ENCODE measurements at places on chromosomes 3 and 15.
A peak's percentile ranks its signal among the peaks of the same experiment; 100 is the strongest.

DNA sequence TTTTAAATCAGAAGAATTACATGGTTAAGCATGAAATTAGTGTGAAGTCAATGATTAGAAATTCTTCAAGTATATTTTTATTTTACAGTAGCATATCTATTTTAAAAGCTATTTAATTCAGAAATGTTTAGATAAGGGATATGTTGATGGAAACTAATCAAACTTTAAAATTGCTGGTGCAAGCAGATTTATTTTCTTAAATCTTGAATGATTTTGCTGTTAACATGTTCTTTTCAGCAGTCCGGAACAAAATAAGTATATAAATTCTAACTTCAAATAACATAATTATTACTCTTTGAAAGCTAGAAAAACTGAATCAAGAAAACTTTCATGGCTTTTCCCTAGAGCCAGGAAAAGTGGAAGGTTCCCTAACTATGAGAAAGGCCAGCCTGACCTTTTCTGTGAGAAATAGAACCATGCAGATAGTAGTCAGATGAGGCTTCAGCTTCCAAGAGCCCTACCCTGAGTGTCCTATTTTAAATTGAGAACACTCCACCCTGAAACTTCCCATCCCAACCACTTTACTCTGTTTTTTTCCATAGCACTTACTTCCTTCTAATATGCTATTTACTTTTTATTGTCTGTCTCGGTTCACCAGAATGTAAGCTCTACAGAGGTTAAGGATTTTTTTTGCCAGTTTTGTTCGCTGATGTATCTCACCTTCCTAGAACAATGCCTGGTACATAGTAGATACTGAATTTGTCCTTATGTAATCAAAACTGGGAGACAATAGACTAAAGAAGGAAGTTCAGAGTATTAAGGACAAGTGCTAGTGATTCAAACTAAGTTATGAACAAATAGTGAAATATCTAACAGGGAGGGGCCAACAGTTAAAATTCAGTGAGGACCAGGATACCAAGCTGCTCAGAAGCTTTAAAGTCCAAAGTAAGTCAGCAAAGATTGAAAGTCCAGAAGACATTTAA lies 66.8 kb downstream of the CD200R1L start:
- no peak for DNase-seq

DNA sequence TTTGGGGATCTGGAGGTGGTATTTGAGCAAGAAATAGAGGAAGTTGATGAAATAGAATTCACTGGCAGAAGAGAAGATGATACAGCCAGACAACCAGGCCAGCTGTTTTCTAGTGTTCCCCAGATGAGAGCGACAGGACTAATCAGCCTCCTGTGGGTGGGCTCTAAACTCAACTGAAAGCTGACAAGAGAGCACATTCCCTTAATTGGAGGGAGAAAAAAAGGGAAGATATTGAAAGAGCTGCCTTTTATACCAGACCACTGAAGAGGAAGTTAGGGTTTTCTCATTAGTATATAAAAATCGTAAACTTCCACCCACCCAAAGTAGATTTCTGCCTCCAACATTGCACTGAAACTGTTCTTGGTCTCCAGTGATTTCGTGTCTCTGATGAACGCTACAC lies 6.5 kb upstream of the TM4SF19 start:
- DNase-seq, result no peak

GRCh38 chr3:5476403-5476802 lies 288.9 kb downstream of the EDEM1 start:
- no peak for DNase-seq

GRCh38 chr3:63395960-63396359 lies 117.9 kb downstream of the SYNPR start:
- no peak for DNase-seq

DNA sequence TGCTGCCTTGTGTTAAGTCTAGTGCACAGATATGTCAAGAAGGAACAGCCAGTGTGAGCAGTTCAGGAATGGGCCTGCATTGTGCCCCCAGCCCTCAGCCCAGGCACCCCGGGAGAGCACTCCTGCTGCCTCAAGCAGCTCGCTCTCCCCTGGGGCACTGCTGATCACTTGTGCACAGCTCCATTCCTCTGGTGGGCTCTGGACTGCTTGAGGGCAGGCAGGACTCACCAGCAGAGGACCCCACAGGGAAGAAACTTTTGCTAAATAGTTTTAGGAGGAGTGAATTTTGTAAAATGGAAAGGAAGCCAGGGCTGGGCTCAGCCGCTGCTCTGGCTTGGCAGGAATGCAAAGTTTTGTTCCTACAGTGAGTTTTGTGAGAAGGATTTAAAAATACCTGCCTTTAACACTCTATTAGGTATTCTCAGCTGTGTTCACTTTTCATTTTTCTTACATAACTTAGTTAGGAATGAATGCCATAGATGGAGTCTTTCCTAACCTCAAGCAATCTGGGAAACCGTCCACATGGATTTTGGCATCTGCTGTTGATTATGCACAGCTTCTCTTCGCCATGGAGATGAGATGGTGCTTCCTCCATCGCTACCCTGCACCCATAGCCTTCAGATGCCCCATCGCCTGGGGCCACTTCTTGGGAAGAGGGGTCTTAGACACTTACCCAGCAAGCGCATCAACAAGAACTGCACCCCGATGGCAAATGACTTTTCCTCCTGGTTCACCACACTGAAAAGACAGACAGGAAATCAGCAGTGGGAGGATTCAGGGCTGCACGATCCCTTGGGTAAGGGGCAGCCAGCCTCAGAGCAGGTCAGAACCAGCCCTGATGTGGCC lies 42.3 kb upstream of the RAB6B start:
- peak; percentile 65 for DNase-seq

GRCh38 chr3:37198547-37198946 lies 24.2 kb upstream of the LRRFIP2 start:
- no peak for DNase-seq

GRCh38 chr15:60571008-60571420 lies 92.1 kb upstream of the ICE2 start:
- no peak for DNase-seq

GRCh38 chr3:142210144-142210543 lies 15.2 kb downstream of the GK5 start:
- peak; percentile 27 for DNase-seq

GRCh38 chr3:193857996-193858395 lies 265.0 kb downstream of the OPA1 start:
- no peak for DNase-seq

DNA sequence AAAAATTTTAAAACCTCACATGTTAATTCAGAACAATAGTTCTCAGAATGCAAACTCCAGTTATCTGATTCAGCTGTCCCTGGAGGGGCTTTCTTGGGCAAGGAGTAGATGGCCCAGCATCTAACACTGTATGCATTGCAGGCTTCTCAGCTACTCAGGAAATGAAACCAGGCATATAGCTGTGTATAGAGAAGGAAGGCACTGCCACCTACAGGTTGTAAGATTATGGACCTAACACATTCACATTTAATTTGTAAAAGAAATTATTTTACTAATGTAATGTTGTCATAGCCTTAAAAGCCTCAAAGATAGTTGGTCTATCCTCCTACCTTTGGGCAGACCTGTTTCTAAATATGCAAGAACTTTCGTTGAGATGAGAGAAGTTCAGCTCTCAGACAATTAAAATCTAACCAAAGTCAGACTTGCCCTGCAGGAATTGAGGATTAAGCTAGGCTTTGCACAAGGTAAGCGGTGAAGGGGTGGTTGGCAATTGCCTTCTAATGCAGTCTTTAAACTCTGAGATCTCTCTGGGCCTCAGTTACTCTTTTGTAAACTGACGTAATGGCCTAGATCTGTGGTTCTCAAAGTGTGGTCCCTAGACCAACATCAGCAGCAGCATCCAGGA lies 132.8 kb upstream of the SLC24A5 start:
- peak; percentile 89 for DNase-seq

DNA sequence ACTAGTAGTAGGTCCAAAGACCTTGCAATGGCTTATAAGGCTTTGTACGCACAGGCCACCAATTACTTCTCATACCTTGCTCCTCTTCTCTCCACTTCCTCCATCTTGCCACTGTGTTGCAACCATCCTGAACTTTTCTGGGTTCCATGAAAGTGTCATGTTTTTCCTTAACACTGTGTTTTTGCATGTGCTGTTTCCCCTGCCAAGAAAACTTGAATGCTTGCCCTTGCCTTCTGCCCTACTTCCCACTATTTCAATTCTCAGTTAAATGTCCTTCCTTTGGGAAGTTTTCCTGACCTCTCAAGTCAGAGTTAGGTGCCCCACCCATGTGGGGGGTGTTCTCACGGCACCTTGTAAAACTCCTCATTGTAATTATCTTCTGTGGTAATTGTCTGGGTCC lies 182.8 kb downstream of the THRB start:
- DNase-seq, result no peak

DNA sequence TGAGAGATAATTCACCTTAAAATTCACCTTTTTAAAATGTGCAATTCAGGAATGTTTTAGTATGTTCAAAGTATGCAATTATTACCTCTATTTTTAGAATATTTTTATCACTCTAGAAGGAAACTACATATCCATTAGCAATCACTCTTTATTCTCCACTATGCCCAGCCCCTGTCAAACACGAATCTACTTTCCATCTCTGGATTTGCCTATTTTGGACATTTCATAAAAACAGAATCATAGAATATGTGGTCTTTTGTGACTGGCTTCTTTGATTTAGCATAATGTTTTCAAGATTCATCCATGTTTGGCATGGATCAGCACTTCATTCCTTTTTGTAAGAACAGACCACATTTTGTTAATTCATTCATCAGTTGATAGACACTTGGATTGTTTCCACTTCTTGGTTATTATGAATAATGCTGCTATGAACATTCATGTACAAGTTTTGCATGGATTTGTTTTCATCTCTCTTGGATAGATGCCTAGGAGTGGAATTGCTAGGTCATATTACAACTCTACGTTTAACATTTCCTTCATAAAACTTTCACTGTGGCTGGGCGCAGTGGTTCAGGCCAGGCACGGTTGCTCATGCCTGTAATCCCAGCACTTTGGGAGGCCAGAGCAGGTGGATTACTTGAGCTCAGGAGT lies 12.7 kb downstream of the HMCES start:
- no peak for DNase-seq

DNA sequence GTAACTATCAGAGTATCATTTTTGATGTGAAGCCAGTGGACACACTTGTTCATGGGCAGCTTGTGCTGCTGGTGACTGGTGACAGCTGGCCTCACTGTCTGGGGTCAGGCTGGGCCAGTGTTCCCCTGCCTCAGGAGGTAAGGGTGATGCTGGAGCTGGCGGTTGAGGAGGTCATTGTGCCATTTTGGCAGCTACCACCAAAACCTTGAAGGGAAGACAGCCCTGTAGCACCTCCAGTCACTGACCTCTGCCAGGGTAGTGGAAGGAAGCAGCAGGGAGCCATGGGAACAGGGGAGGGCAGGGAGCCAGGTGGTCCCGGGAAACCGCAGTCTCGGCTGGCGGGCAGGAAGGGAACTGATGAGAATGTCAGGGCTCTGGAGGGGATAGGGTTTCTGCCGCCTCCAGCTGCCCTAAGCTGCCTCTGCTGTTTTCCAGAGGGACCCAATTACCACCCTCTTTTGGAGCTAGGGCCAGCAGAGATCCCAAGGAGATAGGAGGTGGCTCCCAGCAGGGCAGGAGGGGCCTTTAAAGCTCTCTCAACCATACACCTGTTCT lies 24.8 kb downstream of the FOXL2NB start:
- no peak for DNase-seq

GRCh38 chr15:49827311-49827710 lies 206.5 kb downstream of the DTWD1 start:
- no peak for DNase-seq

DNA sequence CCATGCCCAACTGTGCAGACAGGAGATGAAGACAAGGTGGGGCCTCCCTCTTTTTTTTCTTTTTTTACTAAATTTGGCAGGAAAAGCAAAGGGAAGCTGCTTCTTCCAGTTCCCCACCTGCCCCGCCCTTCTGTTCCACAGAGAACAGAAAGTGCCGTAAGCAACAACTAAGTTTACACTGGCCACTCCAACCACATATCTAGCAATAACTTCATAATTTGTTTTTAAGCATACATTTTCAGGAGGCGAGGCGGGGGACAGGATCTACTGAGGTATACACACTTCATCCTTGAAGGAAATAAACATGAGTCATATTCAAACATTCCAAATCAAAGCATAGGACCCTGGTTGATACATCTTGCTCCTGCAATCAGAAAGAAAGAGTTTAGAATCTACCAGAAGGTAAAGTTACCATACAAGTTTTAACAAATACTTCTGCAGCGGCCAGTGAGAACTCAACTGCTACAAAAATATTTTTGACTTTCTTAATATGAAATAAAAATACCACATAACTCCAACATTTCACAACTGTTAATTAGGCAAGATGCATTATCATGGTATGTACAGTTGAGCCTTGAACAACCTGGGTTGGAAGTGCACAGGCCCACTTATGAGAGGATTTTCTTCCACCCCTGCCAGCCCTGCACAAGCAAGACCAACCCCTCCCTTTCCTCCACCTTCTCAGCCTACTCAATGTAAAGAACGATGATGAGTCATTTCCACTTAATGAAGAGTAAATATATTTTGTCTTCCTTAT lies 50.7 kb downstream of the FOXP1 start:
- no peak for DNase-seq

DNA sequence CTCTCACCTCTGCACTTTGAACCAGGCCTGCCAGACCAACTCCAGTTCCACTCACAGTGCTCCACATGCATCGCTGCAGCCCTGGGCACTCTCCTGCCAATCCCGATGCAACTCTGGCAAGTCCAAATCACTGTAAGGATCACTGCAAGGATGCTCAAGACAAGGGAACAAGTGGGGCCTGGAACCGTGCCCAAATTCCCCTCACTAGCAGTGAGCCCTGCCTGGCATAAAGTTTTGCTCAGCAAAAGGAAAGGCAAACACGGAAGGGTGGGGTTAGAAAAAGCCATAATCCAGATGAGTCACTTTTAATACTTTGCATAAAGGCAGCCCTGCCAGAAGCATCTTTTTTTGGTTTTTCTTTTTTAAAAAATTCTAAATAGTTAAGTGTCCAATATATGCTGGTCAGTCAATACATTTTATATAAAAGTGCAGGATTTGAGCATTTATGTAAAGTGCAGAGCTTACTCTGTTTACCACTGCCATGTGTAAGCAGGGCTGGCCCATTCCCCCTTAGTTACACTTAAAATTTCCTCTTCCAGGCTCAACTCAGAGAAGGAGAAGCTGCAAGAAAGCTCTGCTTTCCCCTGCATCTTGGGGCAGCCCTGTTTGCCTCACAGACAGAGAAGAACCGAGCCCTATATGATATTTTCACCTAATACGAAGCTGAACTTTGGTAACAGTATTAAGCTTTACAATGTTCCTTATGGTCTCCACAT lies 102.2 kb downstream of the CD47 start:
- DNase-seq, result no peak

DNA sequence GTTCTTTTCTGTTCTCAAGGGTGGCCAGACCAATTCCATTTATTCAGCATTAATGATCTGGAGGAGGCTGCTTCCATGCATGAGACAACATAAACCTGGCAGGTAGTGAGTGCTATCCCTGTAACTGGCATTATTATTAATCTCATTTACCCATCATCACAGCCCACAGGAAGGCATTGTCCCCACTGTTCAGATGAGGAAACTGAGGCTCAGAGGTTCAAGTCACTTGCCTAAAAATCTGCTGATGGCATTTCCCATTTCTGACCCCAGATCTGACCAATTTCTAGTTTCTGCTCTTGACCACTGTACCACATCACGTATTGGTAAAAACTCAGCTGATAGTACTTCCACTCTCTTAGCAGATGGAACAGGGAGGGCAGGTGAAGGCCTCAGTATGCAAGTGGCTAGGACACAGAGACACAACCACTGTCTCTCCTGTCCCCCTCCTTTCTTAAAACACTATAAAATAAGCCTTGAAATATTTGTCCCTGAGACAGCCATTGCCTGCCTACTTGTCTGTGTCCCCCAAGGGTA lies 36.1 kb downstream of the TRANK1 start:
- no peak for DNase-seq
